ENCODE measurements at places on chromosomes 7 and 10. TPM values are rescaled to one million over a fixed set of nuclear protein-coding genes. Genes with fewer than 3 reads are reported as not detected.

Gene ITPRID1
- total RNA-seq, result not detected

Gene NCOA4
- 87.3 TPM for total RNA-seq

Gene PITX3
- total RNA-seq, result not detected

Gene SVOPL
- total RNA-seq, result not detected

Gene CCL26
- 1.7 TPM for total RNA-seq

Gene TUBB8
- not detected for total RNA-seq

Gene LIPF
- not detected for total RNA-seq

Gene SKIDA1
- 2.7 TPM for total RNA-seq

Gene TRIM4
- total RNA-seq, result 15.6 TPM

Gene HYAL4
- not detected for total RNA-seq

Gene AOAH
- total RNA-seq, result not detected

Gene PKD1L1
- under 0.01 TPM for total RNA-seq

Gene SLC26A3
- not detected for total RNA-seq

Gene HDAC9
- 1.3 TPM for total RNA-seq

Gene HOXA10
- not detected for total RNA-seq

Gene PILRA
- not detected for total RNA-seq

Gene PDSS1
- 9.6 TPM for total RNA-seq

Gene A1CF
- not detected for total RNA-seq

Gene CNOT4
- 5.5 TPM for total RNA-seq

Gene SOSTDC1
- total RNA-seq, result 0.15 TPM

Gene CTTNBP2
- total RNA-seq, result 2.5 TPM

Gene CYP26C1
- not detected for total RNA-seq

Gene LIPA
- 67.2 TPM for total RNA-seq

All from bronchus fibroblast of lung (primary cell).